BJ (cell line): ENCODE measurements at places on chromosomes 3 and 15.

DNA sequence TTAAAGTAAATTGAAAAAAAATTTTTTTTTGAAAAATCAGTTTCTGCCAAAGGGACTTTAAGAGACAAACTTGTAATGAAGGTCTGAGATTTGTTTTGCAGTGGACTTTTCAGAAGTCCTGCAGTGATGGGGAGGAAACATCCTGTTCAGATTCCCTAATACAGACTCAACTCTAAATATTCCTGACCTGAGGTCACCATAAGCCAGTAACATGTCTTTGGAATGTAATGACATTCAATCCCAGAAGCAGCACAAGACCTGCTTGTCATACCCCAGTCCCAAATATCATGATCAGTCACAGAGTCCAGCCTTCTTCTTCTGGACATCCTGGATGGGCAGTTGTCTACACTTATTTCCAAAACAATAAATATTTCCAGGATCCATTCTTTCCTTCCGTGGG lies 53.6 kb downstream of the TMEM39A start:
- DNase-seq: no peak

- DNase-seq: no peak
These were observed 186.7 kb downstream of the NLGN1 start for GRCh38 chr3:173584093-173584837.

DNA sequence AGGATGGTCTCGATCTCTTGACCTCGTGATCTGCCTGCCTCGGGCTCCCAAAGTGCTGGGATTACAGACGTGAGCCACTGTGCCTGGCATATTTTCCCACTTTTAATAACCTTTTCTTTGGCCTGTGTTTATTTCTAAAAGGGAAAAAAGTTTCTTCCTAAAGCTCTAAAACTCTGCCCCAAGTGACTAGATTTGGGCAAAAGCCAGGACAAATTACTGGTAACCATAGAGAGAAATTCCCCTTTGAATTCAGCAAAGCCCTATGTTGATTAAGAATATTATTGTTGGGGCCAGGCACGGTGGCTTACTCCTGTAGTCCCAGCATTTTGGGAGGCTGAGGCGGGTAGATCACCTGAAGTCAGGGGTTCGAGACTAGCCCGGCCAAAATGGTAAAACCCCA lies 11.5 kb upstream of the TRPM7 start:
- DNase-seq: no peak

- peak; percentile 26 for DNase-seq
These were observed 44.0 kb downstream of the EIF4E3 start for GRCh38 chr3:71681224-71681668.

DNA sequence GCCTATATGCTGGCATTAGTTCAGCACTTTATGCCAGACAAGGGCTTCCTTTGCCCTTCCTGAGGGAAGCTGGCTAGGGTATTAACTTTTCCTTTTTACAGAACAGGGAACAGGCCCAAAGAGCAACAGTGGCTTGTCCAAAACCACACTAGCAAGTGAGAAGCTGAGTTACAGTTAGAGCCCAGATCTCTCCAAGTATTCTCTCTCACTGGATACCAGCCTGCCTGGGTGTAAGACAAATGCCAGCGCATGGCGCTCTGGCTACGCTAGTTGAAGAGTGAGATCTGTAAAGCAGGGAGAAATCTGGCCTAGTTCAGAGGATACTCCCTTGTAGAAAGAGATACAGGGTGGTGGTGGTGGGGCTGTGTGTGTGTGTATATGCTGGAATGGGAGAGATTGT lies 38.4 kb downstream of the RAB11A start:
- DNase-seq: no peak

DNA sequence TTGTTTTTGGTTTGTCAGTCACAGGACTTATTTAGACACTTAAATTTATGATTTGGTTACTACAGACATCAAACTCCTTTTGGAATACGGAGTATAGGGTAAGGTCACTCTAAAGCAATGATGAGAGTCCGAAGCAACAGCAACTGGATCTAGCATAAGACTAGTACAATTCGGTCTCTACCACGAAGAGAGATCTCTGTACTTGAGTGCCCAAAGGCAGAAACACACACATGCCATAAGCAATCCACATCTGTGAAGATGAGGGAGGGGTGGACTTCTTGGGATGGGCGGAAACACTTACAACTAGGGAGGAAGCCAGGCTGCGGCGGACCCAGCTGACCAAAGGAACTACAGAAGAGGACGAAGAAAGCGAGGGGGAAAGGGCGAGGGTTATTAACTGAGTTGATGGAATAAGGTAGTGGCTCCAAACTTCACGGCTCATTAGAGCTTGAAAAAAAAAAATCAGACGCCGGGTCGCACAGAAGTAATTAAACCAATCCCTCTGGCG lies 595 bp downstream of the DPH6 start:
- no peak for DNase-seq

DNA sequence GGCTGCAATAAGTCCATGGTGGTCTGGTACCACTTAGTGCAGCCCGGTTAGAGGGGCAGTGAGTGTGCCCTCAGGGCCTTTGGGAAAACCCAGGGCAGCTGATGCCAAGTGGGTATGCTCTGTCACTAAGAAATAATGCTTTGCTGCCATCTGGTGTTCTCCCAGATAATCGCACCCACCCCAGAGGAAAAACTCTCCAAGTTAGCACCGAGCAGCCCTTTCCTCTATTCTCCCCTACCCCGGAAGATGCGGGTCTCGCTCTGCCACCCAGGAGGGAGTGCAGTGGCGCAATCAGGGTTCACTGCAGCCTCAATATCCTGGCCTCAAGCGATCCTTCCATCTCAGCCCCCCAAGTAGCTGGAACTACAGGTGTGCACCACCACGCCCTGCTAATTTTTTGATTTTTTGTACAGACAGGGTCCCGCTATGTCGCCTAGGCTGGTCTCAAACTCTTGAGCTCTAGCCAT lies 21.3 kb upstream of the DAPK2 start:
- no peak for DNase-seq

- DNase-seq: peak; percentile 59
These were observed 26.5 kb downstream of the IGSF10 start for GRCh38 chr3:151434151-151434890.

DNA sequence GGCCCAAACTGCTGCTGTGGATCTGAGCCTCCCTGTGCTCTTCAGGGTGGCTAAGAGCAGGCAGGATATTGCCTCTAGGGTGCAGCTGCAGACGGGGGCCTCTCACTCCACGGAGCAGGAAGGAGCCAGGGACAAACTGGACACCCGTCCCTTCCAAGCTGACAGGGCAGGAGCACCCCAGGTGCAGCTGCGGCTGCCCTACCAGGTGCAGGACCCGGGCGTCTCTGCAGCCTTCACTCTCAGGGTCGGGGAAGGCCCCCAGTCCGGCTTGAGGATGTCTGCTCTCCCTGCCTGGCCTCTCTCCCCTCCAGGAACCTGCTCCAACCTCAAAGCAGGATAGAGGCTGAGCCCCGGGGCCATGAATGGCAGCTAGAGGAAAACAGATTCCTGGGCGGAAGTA lies 1554.9 kb upstream of the CADM2 start:
- DNase-seq: no peak

DNA sequence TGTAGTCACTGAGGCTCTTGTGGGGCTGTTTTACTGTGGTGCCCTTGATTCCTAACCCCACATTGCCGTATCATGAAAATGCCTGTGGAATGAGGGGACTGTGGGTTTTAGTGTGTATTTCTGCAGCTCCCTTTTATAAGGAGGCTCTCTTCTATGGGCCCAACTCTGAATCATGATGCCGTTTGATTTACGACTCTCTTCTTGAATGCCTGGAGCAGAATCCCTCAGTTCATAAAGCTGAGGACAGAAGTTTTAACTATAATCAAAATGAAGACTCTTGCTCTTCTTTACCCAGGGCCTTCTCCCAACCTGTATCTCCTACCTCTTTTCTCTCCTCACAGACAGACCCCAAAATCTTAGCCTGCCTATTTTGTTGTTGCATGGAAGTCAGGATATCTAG lies 109.5 kb downstream of the RARB start:
- DNase-seq: no peak

GRCh38 chr3:119898478-119899191 lies 116.7 kb downstream of the NR1I2 start:
- no peak for DNase-seq

DNA sequence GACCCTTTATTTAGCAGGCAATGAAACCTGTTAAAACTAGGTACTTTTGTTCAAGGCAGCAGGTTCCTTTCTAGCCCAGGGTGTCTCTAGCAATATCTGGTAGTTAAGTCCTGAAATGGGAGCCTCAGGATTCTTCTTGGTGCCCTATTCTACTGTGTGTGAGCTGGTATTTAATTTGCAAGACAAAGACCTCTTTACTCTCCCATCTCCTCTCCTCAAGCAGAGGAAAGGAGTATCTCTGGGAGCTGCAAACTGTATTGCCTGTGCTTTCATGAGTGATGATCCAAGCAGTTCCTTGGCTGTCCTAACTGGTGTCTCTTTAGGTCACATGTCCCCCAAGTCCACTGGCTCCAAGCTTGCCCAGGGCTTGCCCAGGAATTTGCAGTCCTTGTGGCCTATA lies 188.2 kb downstream of the SI start:
- no peak for DNase-seq

GRCh38 chr3:141085343-141086070 lies 34.4 kb downstream of the SPSB4 start:
- DNase-seq: no peak

DNA sequence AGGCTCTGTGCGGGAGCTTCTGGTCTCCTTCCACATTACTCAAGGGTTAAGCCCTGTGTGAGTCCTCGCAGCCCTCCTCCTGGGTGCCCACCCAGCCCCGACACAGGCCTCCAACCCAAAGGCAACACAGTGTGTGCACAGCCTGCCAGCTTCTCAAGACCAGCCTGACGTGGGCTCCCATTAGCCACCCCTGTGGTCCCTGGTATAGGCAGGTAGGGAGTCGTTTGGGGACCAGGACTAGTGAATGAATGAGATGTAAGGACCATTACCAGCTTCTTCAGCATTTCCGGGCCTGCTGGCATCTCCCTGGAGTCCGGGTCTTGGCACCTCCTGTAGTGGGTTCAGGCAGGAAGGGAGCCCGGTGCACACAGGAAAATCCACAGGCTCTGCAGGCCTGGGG lies 20.2 kb upstream of the PLXNA1 start:
- no peak for DNase-seq

DNA sequence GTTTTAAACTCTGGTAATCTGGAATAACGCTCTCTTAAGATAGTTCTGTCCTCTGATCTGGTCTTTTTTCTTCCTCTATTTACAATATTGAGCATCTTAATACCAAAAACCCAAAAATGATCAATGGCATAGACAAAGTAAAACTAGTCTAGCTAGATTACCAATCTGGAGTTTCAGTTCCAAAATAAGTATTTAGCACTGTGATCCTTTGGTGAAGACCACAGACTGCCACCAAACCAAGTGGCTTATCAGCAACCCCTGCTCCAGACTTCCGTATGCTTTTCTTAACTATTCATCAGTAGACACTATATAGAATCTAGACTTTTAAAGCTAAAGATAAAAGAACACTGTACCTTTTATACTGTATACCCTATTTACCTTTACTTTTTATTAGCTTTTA lies 35.5 kb upstream of the MAN2C1 start:
- no peak for DNase-seq

DNA sequence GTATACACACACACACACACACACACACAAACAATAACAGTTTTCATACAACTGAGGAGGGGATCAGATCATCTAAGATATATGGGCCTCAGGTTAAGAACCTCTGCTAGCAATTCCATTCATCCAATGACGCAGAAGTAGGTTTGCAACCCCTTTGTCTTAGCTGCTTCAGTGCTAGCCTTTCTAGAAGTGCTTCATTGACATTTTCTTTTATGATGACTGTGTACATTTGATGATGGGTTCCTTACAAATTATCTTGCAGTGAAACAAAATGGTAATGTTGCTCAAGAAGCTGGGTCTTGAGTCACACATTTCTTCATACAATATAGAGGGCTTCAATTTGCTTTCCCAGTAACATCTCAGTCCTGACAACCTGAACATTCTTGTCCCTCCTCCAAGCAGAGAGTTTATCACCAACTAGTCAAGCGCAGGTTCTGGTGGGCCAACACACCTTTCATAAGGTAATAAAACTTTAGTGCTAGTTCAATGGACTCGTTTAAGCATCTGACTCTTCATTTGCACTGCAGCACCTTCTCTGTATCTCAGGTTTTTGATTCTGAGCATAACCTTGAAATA lies 269.5 kb downstream of the CNTN3 start:
- no peak for DNase-seq

GRCh38 chr3:134397755-134398154 lies 23.5 kb upstream of the AMOTL2 start:
- DNase-seq: no peak

DNA sequence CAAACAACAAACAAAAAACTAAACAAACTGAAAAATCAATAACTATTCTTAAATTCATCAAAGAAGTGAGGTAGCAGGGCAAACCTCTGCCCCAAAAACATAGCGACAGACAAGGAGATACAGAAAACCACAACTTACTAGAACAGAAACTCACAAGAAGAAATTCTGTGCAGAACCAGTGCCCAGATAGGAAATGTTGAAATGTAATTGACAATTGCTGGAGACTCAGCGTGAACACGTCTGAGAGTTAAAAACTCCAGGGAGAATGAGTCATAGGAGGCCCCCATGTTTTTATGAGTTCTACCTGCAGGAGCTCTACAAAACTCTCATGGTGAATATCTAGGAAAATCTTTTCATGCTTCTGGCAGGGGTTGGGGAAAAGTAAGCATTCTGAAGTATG lies 95.5 kb upstream of the SETMAR start:
- no peak for DNase-seq

- no peak for DNase-seq
These were observed 43.9 kb upstream of the RAD18 start for GRCh38 chr3:9007213-9007612.
